GDM1 (cell line): ENCODE measurements at places on chromosomes 13 and 19.
A peak's percentile ranks its signal among the peaks of the same experiment; 100 is the strongest.

GRCh38 chr13:97215325-97215724 is 6.8 kb upstream of the MBNL2 start:
- DNase-seq, result no peak

DNA sequence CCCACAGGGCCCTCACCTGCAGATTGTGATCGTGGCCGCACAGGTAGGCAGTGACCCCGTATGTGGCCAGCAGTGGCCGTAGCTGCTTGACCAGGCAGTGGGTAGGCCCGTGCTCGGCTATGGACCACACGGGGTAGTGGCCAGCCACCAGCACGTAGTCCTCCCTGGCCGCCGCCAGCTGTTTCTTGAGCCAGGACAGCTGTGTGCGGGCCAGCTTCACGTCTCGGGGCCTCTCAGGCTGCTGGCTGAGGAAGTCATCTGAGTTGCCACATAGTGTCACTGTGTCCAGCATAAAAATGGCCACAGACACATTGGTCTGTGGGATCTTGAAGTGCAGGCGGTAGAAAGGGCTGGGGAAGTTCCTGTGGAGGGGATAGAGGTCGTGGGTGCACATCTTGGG is 1.2 kb downstream of the ACP5 start:
- DNase-seq, result no peak

- peak; percentile 43 for DNase-seq
Observed at GRCh38 chr19:18321734-18322102, 1.2 kb downstream of the LSM4 start.

GRCh38 chr19:50659318-50660087 is 10.3 kb downstream of the C19orf81 start:
- DNase-seq, result no peak

DNA sequence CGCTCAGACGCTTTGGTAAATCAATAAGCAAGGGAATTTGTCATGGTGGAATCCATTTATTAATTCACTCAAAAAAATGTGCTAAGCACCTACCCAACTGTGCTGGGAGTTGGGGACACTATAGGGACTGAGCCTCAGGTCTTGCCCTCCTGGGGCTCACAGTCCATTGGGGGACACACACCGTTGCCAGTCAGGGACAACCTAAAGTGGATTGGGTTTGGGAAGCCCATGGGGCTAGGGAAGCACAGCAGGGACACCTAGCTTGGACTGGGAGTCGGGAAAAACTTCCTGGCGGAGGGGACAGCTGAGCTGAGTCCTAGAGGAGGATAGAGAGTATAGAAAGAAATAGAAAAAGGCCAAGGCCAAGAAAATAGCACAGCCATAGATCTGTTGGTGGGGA is 8.5 kb downstream of the FOSB start:
- DNase-seq, result no peak

DNA sequence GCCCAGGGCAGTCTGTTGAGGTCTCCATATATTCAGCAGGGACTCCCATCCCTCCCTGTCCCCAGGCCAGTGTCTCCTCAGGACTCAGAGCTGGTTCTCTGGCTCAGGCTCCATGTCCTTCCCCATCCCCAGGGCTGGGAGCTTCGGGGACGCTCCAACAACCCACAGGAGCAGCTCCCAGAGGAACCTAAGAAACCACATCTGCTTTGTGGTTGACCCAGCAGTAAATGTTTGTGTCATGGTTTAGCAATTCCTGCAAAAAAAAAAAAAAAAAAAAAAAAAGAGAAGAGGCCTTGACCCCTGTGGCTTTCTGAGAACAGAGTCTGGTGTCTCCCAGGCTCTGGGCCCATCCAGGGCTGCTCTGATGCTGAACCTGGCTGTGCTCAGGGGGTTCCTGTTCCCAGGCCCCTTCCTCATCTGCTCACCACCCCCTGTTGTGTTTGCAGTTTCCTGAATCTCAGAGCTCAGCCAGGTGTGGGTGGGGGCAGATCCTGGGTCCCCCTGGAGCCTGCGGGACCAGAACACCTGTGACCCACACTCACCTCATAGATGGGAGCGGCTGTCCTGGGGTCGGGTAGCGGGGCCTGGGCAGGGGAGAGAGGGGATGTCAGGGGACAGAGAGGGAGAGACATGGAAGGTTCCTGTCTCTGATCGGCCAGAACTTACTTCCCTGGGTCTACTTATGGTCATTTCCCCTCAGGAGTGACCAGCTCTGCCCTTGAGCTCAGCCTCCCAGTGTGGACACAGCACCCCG is 25.2 kb upstream of the CEACAM1 start:
- peak; percentile 72 for DNase-seq

GRCh38 chr19:15154002-15154612 is 46.7 kb downstream of the NOTCH3 start:
- DNase-seq, result no peak

GRCh38 chr19:3803114-3803888 is 17.1 kb upstream of the MATK start:
- DNase-seq, result no peak

DNA sequence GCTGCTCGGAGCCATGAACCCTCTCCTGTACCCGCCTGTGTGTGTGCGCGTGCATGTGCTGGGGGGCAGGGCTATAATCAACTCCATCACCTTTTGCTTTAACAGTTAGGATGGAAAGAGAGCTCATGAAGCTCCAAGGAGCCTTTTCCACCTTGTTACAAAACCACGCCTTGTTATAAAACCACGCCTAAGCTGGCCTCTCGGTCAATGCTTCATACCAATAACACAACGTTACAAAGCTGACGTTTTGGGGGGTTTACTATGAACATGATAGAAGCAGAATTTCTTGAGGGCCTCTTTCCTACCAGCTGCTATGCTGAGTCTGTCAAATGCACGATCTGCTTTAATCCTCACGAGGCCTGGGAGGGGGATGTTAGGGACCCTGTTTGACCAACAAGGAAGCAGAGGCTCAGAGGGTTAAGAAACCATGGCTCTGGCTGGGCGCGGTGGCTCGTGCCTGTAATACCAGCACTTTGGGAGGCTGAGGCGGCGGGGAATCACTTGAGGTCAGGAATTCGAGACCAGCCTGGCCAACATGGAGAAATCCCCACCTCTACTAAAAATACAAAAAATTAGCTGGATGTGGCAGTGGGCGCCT is 11.9 kb downstream of the CAPS start:
- no peak for DNase-seq

DNA sequence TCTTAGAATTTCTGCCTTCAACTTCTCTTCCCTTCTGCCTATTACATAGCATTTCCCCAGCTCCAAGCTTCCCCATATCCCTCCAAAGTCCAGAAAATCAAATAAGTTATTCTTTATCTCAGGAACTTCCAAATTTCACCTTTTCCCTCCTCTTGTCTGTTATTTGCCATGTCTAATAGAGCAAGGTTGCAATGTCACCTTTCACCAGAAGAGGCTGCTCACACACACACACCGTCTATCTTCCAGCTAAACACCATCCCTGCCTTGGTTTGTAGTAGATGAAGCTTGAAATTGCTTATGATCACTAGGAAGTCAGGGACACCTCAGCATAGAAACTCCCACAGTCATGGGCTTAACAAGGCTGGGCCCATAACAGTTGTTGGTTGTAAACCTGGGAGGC is 48.4 kb downstream of the ZNRF4 start:
- DNase-seq, result no peak

- no peak for DNase-seq
Observed at GRCh38 chr19:55720214-55720746, 17.9 kb downstream of the NLRP9 start.

DNA sequence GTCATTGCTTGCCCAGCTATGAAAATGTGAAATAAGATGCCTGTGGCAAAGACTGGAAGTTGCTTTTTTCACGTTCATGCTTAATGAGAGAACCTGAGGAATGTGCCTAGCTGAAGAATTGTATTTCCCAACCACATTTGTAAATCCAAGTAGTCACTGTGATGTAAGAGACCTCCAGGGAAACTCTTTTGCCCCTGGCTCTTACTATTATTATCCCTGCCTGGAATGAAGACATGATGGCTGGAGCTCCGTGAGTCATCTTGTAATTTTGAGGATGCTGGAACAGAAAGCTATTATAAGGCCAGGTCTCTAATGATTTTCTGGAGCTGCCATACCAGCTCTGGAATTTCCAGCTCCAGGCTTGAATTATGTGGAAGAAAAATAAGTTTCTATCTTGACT is 894.3 kb downstream of the DIAPH3 start:
- no peak for DNase-seq

GRCh38 chr13:99421271-99421670 is 80.0 kb upstream of the TM9SF2 start:
- DNase-seq, result no peak

DNA sequence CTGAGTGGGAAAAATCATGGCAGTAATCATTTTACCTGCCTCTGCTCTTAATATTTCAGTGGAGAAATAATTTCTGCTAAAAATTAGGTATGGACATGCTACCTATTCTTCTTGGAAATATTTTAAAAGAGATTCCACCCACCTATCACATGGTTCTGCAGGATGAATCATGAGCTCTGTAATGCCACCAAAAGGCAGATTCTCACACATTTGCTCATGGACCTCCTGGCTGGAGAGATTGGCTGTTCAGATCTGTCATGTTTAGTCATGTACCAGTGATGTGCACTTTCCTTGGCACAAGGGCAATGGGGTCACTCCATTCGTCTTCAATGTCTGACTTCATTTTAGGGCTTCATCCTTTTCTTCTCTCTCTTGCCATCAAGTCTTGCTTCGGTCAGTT is 101.8 kb upstream of the MBNL2 start:
- DNase-seq, result no peak

DNA sequence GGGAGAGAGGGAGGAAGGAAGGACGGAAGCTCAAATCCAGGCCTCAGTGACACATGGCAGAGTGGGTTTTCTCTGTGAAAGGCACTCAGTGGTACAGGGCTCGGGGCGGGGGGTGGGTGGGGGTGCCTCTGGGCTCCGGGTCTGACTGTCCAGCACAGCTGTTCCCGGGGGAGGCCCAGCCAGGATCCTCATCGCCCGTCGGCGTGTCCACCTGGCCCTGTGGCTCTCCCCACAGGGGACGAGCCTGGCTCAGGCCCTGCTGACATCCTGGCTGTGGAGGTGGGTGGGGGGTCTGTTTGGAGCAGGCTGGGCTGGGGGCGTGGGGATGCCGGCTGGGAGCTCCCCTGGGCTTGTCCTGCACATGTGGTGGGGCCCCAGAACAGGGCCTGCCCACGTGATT is 18.2 kb upstream of the MATK start:
- no peak for DNase-seq

- no peak for DNase-seq
Observed at GRCh38 chr19:12833418-12833737, 1.0 kb downstream of the RTBDN start.

- DNase-seq, result peak; percentile 35
Observed at GRCh38 chr13:33676045-33676989, 141.6 kb upstream of the RFC3 start.

DNA sequence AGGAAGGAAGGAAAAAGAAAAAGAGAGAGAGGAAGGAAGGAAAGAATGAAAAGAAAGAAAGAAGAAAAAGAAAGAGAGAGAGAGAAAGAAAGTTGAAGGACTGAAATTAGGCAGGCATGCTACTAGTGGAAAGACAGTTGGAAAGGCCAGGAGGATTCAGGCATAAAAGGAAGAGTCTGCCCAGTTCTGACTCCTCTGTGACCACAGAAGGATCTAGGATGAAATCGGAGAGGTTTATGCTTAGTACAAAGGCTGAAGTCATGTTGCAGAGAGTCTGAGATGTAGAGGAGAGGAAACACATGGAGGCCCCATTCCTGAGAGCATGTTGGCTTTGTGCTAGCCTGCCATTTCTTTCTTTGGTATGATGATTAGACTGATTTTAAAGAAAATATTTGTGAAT is 246.5 kb upstream of the ARGLU1 start:
- no peak for DNase-seq

DNA sequence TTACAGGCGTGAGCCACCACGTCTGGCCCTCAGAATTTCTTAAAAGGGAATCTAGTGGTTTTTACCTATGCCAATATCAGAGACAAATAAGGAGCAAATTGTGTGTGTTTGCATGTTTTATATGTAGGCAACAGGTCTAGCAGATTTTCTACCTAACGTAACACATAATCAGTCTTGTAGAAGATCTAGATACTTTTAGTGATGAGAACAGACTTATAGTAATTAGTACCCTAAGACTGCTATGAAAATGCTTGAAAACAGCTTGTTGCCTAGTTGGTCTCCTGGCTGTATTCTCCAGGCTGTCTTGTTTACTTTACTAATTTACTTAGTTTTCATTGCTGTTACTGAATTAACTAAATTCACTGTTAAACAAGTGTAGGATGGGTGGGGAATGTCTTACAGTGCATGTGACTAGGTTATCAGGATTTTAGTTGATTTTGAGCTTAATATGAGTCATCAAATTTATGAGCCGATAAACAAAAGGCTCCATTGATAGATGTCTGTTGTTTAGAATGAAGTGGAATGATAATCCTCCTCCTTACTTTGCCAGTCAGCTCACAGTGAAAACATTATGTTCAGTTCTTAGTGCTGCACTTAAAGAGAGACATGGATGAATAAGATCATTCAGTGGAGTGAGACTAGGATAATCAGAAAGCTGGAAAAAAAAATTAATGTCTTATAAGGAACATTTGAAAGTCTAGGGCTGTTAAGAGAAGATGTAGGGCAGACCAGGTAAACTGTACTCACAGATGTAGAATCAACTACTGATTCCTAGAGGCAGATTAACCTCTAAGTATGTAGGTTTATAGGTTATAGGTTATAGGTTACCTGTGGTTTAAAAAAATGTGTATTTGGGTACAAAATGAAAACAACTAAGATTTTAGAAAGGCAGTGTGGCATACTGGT is 22.4 kb downstream of the GTF2F2 start:
- DNase-seq, result no peak

- no peak for DNase-seq
Observed at GRCh38 chr19:29753190-29753933, 38.3 kb upstream of the C19orf12 start.

- no peak for DNase-seq
Observed at GRCh38 chr13:109394311-109394988, 391.9 kb downstream of the IRS2 start.

- no peak for DNase-seq
Observed at GRCh38 chr19:41384351-41384750, 8.0 kb downstream of the TMEM91 start.

DNA sequence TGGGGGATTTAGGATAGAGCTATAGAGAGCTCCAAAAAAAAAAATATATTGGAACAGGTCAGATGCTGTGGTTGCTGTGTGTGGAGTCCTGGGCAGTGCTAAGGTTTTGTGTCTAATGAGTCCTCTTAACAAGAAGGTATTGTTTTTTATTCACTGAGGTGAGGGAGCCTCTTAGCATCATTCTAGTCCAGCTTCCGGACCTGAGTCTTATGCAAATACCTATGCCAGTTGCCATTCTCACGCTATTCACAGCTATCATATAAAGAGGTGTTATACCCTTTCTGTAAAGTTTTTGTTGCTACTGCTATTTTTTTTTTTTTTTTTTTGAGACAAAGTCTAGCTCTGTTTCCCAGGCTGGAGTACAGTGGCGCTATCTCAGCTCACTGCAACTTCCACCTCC is 1.4 kb downstream of the NLRP2 start:
- no peak for DNase-seq

- DNase-seq, result no peak
Observed at GRCh38 chr13:34078334-34078999, 260.5 kb downstream of the RFC3 start.

- no peak for DNase-seq
Observed at GRCh38 chr13:20796791-20797508, 23.2 kb upstream of the EEF1AKMT1 start.
